ENCODE measurements at places on chromosomes 16 and 17.

DNA sequence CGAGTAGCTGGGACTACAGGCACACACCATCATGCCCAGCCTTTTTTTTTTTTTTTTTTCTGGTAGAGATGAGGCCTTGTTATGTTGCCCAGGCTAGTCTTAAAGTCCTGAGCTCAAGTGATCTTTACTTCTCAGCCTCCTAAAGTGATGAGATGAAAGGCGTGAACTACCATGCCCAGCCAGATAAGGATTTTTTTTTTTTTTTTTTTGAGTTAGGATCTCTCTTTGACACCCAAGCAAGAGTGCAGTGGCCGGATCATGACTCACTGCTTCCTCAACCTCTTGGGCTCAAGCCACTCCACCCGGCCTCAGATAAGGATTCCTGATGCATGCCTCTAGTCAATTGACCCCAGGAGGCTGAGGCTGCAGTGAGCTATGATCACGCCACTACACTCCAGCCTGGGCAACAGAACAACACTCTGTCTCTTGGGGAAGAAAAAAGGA is 11.2 kb upstream of the PLEKHG4 start:
- DNase-seq: peak; percentile 29

DNA sequence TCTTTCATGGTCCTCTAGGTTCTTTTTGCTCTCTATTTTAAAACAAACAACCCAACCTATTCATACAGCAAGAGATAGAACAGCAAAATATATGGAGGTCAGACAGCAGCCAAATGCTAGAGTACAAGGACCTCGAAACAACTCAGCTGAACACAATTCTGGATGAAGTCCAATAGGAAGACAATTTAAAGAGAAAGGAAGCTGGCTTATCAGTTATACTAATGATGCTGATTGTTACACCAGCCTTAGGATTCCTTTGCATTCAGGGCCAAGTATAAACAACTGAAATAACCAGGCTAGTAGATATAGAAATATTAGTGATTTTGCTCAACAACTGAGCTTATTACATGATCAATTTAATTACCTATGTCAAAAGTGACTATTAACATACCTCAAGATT is 2.5 kb downstream of the SSH2 start:
- DNase-seq: no peak

DNA sequence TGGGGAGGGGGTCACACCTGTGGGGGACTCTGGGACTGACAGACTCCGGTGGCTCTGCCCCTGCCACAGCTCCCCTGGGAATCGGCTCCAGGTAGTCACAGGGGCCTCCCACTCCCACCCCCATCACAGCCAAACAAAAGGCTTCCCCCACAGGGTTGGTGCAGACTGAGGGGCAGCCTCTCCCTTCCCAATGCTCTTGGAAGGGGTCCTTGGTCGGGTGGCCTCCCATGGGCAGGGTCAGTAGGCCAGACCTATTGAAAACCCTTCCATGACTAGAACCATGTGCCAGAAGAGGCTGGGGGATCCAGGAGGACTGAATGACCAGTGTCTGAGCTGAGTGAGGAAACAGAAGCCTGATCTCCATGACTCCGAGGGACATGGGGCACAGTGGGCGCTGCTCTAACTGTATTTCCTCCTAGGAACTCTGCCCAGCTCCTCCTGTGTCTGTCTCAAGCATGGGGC is 28.6 kb downstream of the TK2 start:
- DNase-seq: no peak

- DNase-seq: no peak
These were observed 120.7 kb upstream of the MAF start for GRCh38 chr16:79721270-79721669.

- peak; percentile 73 for DNase-seq
These were observed 32.1 kb upstream of the SMURF2 start for GRCh38 chr17:64694207-64694606.

DNA sequence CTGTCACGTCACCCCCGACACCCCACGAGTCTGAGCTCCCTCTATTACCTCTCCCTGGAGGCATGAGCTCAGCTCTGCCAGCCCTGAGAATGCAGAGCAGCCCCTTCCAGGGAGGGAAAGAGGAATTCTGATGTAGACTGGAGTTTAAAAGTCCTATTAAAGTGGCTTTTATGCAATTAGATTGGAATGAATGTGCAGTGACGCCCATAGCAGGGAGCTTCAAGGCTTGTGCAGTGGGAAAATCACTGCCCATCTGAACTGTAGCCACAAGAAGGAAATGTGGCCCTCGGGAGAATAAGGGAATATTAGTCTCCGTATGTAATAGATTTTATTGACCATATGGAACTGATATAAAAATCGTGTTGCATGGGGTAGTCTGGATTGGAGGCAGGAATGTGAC is 66.9 kb downstream of the ZNF423 start:
- DNase-seq: no peak

- no peak for DNase-seq
These were observed 80.5 kb downstream of the SMG6 start for GRCh38 chr17:2222901-2223616.

GRCh38 chr17:29166507-29166887 is 13.7 kb downstream of the MYO18A start:
- DNase-seq: no peak

- no peak for DNase-seq
These were observed 14.4 kb upstream of the ABCC3 start for GRCh38 chr17:50620237-50620636.

GRCh38 chr16:1156983-1157638 is 4.2 kb downstream of the CACNA1H start:
- no peak for DNase-seq

- peak; percentile 81 for DNase-seq
These were observed 9.8 kb upstream of the CSNK1D start for GRCh38 chr17:82283208-82283749.

- DNase-seq: no peak
These were observed 126.2 kb upstream of the WSCD1 start for GRCh38 chr17:5943982-5944381.

GRCh38 chr16:89805136-89805905 is 11.1 kb downstream of the FANCA start:
- no peak for DNase-seq

DNA sequence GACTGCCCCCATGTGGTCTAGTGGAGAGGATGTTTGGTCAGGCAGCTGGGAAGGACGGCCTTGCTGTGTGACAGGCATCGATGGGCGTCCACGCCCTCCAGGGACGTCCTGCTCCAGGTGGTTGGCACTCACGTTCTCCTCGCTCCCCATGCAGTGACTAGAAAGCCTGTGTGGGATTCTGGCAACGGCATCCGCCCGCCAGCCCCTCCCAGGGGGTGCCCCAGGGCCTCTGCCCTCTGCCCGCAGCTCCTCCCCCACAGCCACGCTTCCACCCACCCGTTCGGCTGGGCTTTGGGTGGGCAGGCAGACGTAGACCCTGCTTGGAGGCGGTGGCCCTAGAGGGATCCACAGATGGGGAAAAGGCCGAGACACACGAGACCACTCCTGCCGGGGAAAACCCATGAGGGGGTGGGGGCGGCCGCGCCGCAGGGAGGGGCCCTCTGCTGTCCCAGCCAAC is 4.7 kb upstream of the IL17C start:
- DNase-seq: peak; percentile 25

DNA sequence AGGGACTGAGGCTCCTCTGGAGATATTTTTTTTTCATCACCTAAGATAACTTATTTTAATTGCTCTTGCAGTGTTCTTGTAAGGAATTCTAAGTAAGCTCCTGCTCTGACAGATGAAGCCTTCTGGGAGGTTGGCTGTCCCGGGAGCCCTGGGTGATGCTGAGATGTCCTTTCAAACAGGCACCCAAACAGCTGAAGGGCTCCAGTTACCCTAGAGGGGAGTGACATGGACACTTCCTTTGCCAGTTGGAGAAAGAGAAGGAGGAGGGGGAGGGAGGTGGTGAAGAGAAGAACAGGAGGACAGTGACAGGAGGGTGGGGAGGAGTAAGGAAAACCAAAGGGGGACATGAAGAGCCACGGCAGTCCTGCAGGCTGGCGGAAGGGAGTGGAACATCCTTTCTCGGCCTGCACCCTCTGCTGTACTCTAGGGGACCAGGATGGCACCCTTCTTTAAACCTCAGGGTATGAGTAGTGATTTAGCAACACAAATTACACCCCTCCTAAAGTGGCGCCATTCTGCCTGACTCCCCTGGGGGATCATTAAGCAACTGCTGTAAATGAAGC is 51.8 kb downstream of the MYH3 start:
- DNase-seq: no peak

DNA sequence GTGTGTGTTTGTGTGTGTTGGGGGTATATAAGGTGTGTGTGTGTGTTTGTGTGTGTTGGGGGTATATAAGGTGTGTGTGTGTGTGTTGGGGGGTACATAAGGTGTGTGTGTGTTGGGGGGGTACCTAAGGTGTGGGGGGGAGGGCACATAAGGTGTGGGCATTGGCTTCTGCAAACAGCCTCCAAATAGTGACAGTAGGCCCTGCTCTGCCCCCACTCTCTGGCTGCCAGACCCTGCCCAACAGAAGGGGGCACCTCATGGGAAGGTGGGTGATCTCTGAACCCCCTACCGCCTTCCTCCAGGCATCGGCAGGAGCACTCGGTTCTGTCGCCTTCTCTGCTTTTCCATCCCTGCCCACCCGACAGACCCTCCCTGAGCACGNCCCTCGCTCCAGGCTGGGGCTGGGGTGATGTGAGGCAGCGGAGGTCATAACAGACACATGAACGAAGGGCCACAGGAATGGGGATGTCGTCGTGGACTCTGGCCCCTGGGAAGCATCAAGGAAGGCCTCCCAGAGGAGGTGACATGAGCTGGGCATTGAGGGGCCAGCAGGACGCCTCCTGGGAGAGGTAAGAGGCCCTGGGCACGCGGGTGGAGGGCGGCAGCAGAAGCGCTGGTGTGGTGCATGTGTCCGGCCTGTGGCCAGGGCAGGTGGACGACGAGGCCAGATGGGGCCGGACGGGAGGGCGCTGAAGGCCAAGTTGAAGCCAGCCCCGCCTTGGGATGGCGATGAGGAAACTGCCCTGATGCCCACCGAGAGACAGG is 136.6 kb upstream of the RPH3AL start:
- DNase-seq: peak; percentile 20

- no peak for DNase-seq
These were observed 5.4 kb downstream of the COL1A1 start for GRCh38 chr17:50196036-50196435.

GRCh38 chr17:68320311-68320865 is 29.1 kb downstream of the ARSG start:
- DNase-seq: no peak

GRCh38 chr16:52786091-52786490 is 239.1 kb upstream of the TOX3 start:
- DNase-seq: no peak

GRCh38 chr17:40061609-40062038 is 1.1 kb upstream of the THRA start:
- DNase-seq: no peak

- no peak for DNase-seq
These were observed 364.5 kb upstream of the XYLT1 start for GRCh38 chr16:17835118-17835876.
